ENCODE measurements at places on chromosomes 3 and 15.
A peak's percentile ranks its signal among the peaks of the same experiment; 100 is the strongest.

- no peak for DNase-seq
These were observed 99.0 kb upstream of the LIPC start for GRCh38 chr15:58332676-58333400.

- DNase-seq: no peak
These were observed 39.1 kb downstream of the SCN5A start for GRCh38 chr3:38610436-38610835.

- no peak for DNase-seq
These were observed 40.7 kb upstream of the RSL24D1 start for GRCh38 chr15:55237219-55238130.

DNA sequence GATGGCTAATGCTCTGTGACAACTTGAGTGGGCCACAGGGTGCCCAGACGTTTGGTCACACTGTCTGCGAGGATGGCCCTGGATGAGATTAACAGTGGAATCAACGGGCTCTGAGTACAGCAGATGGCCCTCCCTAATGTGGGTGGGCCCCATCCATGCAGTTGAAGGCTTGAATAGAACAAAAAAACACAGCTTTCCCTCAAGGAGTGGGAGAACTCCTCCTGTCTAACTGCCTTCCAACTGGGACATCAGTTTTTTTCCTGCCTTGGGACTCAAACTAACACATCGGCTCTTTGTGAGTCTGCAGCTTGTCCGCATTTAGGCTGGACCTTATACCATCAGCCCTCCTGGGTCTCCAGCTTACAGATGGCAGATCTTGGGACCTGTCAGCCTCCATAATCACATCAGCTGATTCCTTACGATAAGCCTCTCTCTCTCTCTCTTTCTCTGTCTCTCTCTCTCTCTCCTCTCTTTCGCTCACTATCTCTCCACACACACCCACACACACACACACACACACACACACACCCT lies 20.8 kb downstream of the FAM174B start:
- DNase-seq: no peak

DNA sequence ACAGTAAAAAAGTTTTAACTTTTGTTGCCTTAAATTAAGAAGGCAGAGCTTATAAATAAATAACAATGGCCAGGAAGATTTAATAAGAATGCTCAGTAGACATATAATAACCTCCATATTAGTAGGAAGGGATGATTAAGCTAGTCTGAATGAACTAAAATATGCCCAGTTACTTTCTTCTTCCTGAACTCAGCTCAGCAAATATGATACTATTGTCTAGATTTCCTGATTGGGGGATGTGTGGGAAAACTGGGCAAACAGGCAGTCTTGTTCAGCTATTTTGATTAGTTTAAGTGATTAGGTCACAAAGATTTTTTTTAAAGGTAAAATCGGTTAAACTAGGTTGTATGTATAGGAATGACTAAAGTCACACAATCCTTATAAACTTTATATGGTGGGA lies 167.2 kb upstream of the SLC2A2 start:
- DNase-seq: no peak

DNA sequence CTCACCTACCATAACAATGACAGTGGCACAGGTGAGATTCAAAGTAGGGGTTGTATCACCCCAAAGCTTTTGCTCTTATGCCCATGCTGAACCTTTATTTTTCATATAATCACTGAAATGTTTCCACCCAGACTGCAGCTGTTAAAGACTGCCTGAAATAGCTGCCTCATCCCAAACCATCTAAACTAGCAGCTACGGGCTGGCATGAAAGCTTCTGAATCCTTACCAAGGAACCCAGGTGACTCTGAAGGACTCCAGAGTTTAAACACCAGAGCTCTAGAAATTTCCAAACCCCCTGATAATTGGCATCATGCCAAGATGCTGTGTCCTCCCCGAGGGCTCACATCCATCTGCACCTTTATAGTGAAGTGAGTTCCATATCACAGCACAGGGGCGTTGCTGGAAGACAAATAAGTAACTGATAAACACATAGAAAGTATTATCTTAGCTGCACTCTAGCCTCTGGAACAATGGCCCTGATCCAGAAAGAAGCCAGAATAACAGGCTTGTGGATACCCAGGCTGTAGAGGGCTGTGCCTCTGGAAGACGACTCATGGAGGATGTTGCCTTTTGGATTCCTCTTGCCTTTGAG lies 238.9 kb downstream of the CADPS start:
- no peak for DNase-seq

- DNase-seq: peak; percentile 38
These were observed 175.8 kb downstream of the THSD4 start for GRCh38 chr15:71290881-71291635.

DNA sequence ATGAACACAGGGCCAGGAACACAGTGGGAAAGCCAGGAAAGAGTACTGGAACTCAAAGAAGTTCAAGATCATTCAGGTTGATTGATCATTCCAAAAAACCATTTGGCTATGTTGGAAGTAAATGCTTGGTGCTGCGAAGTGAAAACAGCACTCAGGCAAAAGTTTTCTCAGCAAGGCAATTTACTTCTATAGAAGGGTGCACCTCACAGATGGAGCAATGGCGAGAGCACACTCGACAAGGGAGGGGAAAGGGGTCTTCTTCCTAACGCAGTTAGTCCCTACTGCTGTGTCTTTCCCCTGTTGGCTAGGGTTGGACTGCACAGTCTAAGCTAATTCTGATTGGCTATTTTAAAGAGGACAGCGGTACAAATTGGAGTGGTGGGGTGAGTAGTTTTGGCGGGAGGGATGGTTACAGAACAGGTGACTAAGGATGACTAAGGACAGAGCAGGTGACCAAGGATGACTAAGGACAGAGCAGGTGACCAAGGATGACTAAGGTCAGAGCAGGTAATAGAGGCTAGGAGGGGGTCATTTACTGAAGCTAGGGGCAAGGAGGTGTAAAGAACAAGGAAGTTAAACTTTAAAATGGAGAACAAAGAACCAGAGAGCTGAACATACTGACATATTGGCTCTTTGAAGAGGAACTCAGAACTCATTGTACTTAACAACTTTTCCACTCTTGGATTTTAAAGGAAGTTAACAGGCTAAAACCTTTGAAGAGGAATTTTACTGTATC lies 43.3 kb downstream of the HOMER2 start:
- DNase-seq: no peak

- no peak for DNase-seq
These were observed 785.1 kb downstream of the EDEM1 start for GRCh38 chr3:5972586-5972985.

DNA sequence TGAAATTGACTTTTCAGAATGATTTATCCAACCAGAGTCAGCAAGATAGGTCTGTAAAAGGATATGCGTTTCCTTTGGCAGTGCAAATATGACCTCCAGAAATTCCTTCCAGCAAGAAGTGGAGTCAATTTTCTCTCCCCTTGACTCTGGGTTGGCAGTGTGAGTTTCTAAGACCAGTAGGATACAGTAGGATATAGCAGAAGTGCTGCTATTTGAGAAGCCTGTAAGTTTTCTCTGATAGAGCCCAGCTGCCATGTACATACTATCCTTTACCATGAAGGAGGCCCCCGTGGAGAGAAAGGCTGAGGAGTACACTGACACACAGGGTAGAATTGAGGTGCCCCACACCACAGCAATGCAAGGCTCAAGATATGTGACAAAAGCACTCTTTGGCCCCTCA lies 409.1 kb upstream of the PDZRN3 start:
- no peak for DNase-seq

- DNase-seq: no peak
These were observed 20.3 kb downstream of the FXR1 start for GRCh38 chr3:180932819-180933218.

GRCh38 chr3:185021256-185021655 lies 131.6 kb downstream of the C3orf70 start:
- DNase-seq: no peak

- DNase-seq: no peak
These were observed 32.8 kb downstream of the CDIN1 start for GRCh38 chr15:36612063-36612788.

- no peak for DNase-seq
These were observed 13.4 kb downstream of the PML start for GRCh38 chr15:74007820-74008371.

DNA sequence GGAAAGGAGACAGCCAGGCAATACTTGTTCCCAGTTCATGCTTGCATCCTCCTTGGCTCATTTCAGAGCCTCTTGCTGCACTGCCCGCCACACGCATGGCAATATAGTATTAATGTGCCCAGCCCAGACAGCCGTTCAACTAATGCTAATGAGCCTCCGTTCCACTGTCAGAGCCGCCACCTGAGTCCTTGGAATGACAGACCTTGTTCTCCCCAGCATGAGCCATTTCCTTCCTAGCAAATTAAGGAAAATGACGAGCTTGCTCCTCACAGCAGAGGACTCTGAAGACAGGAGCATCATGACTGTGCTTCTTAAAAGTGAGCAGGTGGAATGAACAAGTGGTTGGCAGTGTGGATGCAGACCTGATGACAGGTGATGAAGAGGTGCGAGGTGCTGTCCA lies 10.8 kb upstream of the LRRC15 start:
- DNase-seq: peak; percentile 5

DNA sequence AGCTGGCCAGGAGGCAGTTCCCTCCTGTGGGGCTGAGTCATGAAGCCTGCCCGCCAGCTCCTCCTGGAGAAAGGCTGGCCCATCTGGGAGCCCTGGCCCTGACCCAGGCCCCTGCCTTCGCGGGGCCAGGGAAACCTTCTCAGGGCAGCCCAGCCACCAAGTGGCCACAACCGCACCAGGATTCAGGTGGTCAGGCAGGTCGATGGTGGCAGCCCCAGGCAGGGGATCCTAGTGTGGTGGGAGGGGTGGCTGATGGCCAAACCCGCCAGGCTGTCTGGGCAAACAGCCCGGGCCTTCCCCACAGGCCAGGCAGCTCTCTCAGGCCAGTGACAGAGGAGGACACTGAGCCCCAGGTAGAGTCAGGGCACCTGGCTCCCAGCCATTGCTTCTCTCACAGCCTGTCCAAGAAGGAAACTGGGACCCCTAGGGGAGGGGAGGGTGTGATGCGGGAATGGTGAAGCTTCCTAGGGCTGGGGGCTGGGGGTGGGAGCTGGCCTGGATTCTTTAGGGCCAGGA lies 1.2 kb downstream of the TWF2 start:
- peak; percentile 65 for DNase-seq
